ENCODE measurements at places on chromosomes 1 and 21.
A peak's percentile ranks its signal among the peaks of the same experiment; 100 is the strongest.

DNA sequence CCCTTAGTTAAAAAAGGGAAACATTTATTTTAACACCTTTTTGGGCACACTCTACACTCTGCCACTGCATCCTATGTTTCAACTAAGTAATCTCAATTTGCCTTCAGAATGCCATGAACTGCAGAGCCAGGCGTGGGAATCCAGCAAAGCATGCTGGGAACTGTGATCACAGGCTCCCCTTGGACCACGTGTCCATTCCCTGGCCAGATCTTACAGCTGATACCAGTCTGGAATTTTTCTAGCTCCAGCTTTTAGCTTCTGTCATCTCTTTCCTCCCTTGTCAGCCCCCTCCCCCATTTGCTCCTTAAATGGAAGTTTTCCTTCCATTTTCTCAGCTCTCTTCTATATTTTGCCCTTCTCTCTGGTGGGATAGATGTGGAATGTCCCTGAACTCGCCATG, 29.4 kb downstream of the RCSD1 start:
- DNase-seq, result no peak

GRCh38 chr1:172642970-172643369, 15.9 kb upstream of the FASLG start:
- no peak for DNase-seq

GRCh38 chr1:172354291-172355274, 65.9 kb upstream of the C1orf105 start:
- no peak for DNase-seq

GRCh38 chr1:151047925-151048644, 534 bp downstream of the C1orf56 start:
- DNase-seq, result peak; percentile 44

GRCh38 chr1:7187112-7187493, 401.8 kb downstream of the CAMTA1 start:
- no peak for DNase-seq

- no peak for DNase-seq
Measured at GRCh38 chr1:37612186-37612585, 16.4 kb upstream of the GNL2 start.

DNA sequence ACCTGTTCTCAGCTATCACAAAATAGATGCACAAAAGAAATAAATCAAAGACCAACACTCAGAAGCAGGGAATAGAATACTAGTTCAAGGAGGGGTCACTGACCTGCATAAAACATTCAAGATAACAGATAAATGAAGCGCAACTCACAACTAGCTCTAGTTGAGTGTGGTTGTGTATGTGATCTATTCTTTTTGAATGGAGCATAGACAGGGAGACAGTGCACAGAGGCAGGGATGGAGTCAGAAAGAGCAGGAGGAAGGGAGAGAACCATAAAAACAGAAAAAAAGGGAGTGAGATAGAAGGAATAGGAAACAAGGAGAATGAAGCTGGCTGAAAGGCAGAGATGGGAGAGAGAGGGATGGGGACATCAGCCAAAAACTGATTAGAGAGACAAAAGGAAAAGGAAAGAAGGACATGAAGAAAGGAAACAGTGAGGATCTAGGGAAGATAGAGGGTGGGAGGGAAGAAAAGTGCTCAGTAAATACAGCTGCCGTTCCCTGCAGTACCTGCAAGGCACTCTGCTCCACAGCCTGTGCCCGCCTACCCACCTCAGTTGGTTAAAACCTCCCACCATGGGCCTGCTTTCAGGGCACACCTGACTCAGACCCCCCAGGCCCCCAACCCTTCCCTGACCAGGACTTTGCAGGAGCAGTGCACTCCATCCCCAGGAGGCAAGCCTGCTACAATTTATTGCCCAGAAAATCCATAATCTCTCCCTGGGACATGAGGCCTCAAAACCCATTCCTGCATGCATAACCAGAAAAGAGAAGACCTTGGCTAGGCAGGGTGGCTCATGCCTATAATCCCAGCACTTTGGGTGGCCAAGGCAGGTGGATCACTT, 385.2 kb upstream of the POU3F1 start:
- DNase-seq, result no peak

DNA sequence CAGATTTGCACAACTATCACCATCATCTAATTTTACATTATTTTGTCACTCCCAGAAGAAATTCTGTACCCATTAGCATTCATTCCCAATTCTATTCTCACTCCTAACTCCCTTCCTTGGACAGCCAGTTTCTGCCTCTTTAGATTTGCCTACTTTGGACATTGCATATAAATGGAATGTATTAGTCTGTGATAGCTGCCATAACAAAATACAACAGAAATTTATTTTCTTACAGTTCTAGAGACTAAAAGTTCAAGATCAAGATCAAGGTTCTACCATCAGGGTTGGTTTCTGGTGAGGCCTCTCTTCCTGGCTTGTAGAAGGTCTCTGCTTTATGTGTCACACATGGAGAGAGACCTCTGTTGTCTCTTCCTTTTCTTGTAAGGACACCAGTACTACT, 61.9 kb downstream of the ALG6 start:
- no peak for DNase-seq

GRCh38 chr1:118264343-118264742, 79.3 kb upstream of the SPAG17 start:
- no peak for DNase-seq

DNA sequence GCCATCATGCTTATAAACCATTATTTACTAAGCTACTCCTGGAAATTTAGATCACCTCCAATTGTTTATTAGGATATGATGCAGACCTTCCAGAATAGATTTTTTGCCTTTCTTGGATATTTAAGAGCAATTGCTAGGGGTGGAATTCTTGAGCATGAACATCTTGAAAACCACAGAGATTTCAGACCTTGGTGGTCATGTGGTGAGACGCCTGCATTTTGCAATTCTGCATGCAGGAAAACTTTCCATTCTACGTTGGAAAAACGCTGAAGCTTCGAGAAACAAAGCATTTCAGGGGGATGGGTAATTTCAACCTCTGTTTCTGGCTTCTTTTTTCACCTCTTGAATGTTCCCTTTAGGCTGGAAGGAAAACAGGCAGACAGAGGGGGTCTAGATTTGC, 596.3 kb downstream of the KIF26B start:
- DNase-seq, result no peak

DNA sequence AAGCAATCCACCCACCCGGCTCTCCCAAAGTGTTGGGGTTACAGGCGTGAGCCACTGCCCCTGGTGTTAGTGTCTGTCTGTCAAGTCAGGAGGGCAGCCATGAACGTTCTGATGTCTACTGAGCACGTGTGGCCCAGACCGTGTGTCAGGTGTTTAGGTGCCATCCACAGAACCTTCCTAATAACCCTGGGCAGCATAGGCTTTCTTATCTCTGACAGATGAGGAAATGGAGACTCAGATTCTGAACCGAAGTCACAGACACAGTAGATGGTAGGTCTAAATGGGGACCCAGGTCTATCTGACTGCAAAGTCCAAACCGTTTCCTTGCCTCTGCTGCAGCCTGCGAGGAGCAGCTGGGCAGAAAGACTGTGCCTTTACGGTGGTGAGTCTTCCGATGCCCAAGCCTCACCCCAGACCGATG, 622 bp upstream of the IL6R start:
- peak; percentile 20 for DNase-seq

DNA sequence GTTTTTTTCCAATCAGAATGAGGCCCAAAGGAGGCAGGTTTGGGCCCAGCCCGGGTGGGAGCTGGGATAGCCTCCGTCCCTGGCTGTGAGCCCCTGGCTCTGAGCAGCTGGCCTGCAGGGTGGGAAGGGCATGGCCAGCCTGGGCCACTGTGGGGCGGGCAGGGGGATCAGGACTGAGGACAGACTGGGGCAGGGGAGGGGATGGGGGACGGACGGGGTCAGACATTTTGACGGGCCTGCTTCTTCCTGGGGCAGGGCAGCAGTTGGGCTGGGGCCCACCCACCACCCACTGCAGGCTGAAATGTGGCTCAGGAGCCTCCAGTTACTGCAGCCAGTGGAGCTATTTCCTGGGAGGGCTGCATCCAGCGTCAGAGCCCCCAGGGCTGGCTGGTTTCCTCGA, 2.5 kb upstream of the SLC6A9 start:
- no peak for DNase-seq

- no peak for DNase-seq
Measured at GRCh38 chr1:244362476-244362875, 89.2 kb downstream of the ADSS2 start.

DNA sequence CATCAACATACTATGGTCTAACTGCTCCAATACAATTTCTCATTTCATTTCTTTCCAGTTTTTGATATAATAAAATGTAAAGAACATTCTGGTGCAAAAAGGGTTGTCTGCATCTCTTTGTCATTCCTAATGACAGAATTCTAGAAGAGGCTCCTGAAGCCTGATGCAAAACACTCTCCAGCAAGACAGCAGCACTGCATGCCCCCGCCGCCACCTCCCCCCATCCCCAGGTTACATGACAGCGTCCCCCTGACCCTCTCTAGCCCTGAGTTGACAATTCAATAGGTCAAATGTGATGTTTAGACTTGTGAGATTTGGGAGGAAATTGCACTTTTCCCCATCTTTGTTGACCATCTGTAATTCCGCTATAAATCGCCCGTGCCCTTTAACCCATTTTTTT, 64.6 kb upstream of the C1orf21 start:
- no peak for DNase-seq

DNA sequence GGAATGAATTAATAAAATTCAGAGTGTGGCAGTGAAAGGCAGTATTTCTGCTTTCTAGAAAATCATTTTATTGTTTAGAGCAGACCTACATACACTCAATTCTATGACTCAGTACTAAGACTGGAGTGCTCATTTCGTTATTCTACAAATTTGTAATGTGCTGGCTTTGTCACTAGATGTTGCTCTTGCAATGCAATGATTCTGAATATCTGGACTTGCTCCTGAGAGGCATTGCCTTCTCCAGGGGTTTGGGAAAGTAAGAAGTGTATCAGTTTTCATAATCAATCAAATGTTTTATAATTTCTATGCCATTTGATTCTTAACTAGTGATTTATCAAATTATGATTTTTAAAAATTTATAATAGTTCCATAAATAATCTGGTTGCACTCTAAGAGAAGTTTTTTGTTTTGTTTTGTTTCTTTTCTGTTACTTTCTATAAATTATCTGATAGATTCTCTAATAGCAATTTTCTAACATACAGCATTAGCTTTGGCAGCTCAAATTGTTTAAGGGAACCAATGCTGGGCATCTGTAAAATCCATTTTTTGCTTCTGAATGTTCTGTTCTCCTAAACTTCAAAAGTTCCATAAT, 280.5 kb upstream of the SGIP1 start:
- peak; percentile 78 for DNase-seq

- no peak for DNase-seq
Measured at GRCh38 chr1:119964673-119965363, 68.5 kb upstream of the ADAM30 start.

DNA sequence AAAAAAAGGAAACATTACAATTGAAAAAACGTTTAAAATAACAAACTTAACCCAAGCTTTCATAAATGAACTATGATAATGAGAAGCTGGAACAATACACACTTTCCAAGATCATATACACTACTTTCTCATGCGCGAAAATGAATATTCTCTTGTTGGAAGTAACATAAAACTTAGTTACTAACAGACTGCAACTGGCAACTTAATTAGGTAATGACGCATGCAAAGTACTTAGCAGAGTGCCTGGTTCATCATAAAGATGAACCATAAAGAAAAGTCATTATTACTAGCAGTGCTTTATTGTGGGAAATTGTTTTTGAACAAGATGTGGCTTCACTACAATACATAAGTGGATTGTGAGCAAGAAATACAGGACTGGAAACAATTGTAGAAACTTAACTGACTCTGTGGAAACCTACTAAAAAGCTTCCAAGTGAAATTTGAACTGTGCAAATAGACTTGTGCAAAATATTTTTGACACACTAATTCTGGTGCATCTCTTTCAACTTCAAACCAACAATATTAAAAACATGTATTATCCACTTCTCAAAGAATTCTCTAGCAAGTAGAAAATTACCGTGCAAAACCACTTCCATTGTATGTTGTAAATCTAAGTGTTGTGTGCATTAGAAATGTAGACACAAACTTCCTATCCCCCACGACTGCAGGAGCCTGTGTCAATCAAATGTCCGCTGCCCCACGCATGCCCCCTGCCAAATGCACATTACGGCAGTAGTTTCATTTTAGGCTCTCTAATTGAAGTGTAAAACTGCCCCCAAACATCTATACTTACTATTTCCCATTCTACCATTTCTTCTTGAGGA, 2.0 kb downstream of the ARHGAP29 start:
- DNase-seq, result no peak

GRCh38 chr21:32733356-32733755, 5.5 kb upstream of the SYNJ1 start:
- no peak for DNase-seq

GRCh38 chr1:166705376-166706289, 133.6 kb upstream of the POGK start:
- no peak for DNase-seq

DNA sequence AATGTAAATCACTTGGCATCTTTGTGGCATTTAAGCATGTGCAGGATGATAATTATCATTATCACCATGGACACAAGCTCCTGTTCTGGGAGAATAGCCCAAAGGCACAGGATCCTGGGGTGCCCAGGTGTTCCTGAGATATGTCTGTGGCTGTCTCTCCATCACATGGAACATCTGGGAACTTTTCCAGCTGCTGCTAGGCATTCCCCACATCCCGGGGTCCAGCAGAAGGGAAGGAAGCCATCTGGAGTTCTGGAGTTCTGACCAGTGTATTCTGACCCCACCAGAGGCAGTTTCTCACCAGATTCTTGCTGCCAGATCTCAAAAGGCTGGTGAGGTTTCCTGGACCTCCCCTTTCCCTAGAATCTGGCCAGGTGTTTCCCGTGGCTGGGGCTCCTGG, 259.7 kb upstream of the VAMP3 start:
- DNase-seq, result no peak

DNA sequence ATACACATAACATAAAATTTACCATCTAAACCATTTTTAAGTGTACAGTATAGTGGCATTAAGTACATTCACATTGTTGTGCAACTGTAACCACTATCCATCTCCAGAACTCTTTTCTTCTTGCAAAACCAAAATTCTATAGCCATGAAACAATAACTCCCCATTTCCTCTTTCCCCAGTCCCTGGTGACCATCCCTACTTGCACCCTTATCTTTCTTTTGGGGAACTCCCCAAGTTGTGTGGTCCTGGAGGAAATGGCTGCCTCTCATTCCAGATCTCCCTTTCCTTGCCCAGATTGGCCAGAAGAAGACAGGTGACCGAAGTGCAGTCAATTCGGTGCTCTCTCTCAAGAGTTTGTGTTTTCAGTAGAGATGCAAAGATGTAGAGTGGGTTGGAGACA, 389.6 kb upstream of the C1orf87 start:
- DNase-seq, result peak; percentile 92

DNA sequence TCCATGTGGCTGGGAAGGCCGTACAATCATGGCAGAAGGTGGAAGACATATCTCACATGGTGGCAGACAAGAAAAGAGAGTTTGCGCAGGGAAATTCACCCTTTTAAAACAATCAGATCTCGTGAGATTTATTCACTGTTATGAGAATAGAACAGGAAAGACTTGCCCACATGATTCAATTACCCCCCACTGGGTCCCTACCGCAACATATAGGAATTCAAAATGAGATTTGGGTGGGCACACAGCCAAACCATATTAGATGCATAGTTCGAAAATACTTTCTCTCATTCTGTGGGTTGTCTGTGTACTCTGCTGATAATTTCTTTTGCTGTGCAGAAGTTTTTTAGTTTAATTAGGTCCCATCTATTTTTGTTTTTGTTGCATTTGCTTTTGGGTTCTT, 990.3 kb downstream of the PLA2G4A start:
- no peak for DNase-seq

All from MV-4-11 (cell line).